Left cardiac atrium (tissue), 4 donors: ENCODE measurements at places on chromosomes 2 and 18.

GRCh38 chr18:23225503-23225902 is 90.2 kb downstream of the CABLES1 start:
- DNase-seq: no peak

GRCh38 chr2:196224756-196225155 is 53.4 kb upstream of the STK17B start:
- no peak for DNase-seq

DNA sequence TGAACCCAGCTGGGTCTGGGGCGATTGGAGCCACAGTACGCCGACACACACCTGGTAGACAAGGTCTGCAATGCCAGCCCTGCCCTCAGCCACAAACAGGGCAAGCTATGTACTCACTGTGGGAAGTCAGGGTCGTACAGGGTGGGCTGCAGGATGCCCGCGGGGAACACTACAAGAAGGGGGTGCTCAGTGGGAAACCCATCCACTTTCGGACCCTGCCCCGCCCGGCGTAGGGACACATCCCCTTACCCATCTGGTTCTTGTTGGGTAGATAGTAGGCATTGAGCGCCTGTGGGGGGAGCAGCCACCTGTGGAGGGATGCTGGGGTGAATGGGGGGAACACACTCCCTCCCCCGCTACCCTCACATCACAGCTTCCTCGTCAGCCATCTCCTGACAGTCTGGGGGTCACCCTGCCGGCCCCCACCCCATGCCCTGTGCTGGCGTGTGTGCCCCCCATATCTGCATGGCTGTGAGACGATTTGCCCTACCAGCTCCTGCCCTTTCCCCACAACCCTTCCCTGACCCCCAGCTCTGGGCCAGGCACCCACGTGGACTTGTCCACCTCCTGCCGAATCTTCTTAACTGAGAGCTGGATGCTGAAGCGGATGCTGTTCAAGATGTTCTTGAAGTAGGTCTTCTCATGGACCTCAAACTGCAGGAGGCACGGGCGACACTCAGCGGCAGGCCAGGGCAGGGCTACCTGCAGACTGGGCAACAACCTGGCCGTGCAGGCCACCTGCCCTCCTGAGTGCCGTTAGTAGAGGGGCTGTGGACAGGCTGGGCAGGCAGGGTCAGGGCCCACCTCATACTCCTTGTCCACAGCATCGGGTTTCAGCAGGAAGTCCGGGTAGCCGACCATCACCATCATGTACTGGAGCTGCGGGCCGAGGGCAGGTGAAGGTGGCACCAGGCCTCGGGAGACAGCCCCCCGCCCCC is 5.1 kb downstream of the ECEL1 start:
- DNase-seq: peak; percentile 12

DNA sequence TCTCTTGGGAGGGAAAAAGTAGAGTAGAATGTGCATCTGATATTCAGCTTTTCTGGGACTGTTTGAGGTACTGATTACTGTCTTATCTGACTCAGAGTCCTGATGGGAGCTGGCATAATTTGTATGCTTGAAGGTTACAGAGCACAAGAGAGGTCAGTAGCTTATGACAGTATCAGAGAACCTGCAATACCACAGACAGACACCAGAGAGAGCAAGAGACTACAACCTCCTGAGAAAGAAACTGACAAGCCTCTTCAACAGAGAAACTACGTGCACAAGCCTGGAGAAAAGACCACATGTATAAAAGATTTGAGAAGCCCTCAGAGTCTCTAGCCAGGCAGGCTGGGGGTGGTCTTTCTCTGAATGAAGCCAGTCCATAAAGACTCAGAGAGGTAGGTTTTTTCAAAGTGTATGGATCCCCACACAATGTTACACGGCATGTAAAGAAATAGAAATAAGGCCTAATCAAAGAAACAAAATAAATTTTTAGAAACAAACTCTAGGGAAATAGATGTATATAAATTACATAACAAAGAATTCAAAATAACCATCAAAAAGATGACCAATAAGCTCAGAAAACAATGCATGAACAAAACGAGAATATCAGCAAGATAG is 568.3 kb downstream of the LRRTM4 start:
- DNase-seq: no peak

- peak; percentile 30 for DNase-seq
These were observed 13.4 kb upstream of the CELF4 start for GRCh38 chr18:37578886-37579513.

DNA sequence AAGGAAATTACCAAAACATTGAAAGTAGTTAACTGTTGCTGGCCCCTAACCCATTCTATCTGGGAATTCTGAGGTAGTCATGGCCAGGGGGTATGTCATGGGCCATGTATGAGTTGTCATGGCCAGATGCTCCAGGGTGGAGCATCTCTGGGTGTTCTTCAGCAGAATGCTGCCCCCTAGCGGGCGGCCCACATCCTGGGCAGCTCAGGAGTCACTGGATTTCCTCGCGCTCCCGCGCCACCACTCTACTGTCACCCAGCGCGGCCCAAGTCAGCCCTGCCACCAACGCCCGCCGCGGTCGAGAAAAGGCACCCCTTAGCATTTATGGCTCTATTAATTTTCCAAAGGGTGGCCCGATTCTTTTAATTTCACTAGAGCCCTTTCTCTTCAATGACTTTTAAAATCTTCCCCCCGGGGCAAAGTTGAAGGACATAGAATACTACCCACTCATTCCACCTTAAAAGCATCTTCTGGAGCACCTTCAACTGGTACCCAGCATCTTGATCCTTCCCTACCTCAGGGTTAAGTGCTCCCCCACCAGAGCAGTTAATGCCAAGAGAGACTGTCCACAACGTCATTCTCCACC is 41.6 kb downstream of the PKDCC start:
- DNase-seq: peak; percentile 80

DNA sequence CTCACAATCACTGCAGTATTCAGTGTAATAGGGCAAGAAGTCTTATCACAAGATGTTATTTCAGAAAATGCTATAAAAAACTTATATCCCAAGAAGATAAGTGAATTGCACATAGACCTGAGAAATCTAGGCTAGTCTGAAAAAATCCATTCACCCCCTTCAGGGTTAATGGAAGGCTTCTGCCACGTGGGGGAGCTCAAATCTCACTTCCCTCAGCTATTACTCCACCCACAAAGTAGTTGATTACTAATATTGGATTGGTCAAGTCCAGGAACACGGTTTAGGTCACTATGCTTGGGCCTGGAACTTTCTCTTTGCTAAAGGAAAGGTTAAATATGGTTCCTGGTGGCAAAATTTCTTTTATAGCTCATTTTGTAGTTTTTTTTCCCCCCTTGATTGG is 51.2 kb upstream of the ADAM23 start:
- no peak for DNase-seq

DNA sequence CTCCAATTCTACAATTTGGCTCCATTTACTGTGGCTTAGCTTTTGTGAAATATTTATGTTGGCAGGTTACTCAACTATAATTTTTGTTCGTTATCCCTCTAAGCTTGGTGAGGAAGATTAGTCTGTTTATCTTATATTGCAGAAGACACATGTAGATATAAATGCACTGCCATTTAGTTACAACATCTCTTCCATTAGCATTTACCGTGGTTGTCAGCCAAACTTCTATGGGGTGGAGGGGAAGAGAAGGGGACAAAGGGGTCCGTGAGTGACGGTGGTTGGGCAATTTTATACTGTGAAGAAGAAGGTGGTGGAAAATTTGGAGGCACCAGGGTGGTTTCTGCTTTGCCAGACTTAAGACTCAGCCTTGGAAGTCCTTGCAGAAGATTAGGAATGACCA is 117.6 kb upstream of the CXCR4 start:
- no peak for DNase-seq

GRCh38 chr2:177753682-177754491 is 318.7 kb downstream of the PDE11A start:
- peak; percentile 83 for DNase-seq

DNA sequence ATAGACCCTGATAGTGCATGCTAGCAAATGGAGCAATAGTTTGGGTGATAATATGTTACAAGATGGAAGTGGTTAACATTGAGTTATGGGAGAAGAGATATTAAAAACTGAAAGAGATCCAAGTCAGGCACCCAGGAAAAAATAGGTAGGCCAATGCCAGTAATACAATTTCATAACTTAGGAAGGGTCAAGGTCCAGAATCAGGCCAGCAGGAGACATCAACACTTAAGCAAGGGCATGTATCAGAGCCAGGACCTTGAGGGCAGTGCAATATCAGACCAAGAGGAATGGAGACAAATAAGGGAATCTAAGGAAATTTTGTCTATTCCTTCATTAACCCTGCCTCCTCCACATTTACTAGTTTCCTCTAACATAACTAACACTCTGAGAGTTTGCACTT is 124.1 kb upstream of the NYAP2 start:
- no peak for DNase-seq

GRCh38 chr2:20025065-20025786 is 12.8 kb upstream of the MATN3 start:
- DNase-seq: no peak

GRCh38 chr2:196422361-196422760 is 217.2 kb upstream of the CCDC150 start:
- DNase-seq: no peak

DNA sequence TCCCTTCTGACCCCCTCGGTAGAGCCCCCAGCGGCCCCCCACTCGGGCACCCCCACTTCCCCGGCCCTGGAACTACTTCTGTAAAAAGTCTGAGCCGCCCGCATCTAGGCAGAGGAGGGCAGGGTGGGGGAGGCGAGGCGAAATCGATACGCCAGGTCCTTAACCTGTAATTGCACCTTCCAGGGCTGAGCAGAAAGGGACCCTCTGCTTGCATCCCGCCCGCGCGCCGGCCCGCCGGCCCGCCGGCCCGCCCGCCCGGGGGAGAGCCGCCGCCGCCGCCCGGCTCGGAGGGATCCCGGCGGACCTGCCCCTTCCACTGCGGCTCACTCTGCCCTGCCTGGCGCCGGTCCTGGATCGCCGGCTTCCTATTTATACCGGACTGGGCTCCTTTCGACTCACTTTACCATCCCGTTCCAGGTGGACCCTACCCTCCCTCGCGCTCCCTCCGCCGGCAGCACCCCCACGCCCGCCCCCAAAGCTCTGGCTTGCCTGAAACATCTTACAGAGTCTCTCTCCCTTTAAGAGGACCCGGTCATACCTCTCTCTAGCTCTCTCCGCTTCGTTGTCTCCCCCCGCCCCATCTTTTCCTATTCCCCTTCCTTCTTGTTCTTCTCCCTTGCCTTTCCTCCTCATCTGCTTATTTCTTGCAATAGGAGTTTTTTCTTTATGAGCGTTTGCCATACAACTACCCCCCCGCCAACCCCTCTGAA is 797 bp downstream of the KLHL14 start:
- no peak for DNase-seq

GRCh38 chr2:178105566-178105965 is 6.7 kb upstream of the RBM45 start:
- no peak for DNase-seq
